ENCODE measurements at places on chromosomes 7 and 10.

DNA sequence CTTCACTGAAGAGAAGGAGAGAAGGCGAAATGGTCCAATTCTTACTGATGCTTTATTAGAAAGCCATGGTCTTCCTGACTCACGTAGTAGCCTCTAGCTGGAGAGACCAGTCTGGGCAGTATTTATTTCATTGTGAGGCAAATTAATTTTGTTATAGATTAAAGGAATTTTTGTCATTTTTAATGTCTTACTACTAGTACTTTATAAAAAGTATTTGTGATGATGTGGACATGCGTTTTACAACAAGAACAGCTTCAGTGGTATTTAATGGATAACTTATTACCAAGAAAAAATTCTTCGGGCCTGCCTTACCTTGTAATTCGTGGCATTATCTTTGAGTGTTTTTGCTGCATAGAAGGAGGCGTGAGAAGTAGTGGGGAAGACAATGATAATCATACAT lies 339.4 kb upstream of the SHH start:
- H3K36me3 ChIP-seq, result no peaks in the 10 kb centered on the region
- no peak for DNase-seq
- H3K4me1 ChIP-seq, result no peaks in the 10 kb centered on the region
- H3K27ac ChIP-seq, result no peak overlapping the region
- H3K4me3 ChIP-seq, result no peak overlapping the region

GRCh38 chr7:25032774-25033743 lies 53.1 kb upstream of the OSBPL3 start:
- H3K27ac ChIP-seq, result no peak overlapping the region
- H3K36me3 ChIP-seq, result peaks cover 2% of the 10 kb centered on the region
- no peak overlapping the region for H3K4me3 ChIP-seq
- DNase-seq, result no peak
- H3K4me1 ChIP-seq, result peaks cover 38% of the 10 kb centered on the region

DNA sequence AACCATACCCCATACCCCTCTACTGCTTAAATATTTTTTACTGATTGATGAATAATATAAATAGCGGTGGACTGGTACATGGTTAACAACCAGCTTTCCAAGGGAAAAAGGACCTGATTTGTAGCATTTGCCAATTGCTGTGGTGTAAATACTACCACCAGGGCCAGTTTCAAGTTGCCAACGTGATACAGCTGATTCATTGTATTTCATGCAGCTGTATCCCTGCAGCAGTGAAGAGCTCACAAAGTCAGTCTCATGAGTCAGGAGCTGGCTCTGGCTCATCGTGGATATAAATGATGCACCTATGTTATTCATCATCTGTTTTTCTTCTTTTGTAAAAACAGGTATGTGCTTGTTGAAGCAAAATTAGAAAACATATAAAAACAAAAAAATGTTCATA lies 15.2 kb downstream of the CALML5 start:
- H3K4me1 ChIP-seq, result no peaks in the 10 kb centered on the region
- H3K27me3 ChIP-seq, result peaks cover 1% of the 10 kb centered on the region
- DNase-seq, result no peak
- no peak overlapping the region for H3K4me3 ChIP-seq
- H3K27ac ChIP-seq, result no peak overlapping the region

- H3K27ac ChIP-seq, result peak overlapping the region; percentile 20
- H3K36me3 ChIP-seq, result no peaks in the 10 kb centered on the region
- peaks cover 24% of the 10 kb centered on the region for H3K4me1 ChIP-seq
- no peak for DNase-seq
- no peak overlapping the region for H3K4me3 ChIP-seq
Measured at GRCh38 chr7:26280097-26280496, 11.6 kb upstream of the SNX10 start.

- DNase-seq, result no peak
- H3K4me1 ChIP-seq, result no peaks in the 10 kb centered on the region
- H3K36me3 ChIP-seq, result no peaks in the 10 kb centered on the region
- no peak overlapping the region for H3K4me3 ChIP-seq
Measured at GRCh38 chr7:46444256-46444655, 523.2 kb upstream of the IGFBP3 start.

- no peak overlapping the region for H3K27ac ChIP-seq
- H3K36me3 ChIP-seq, result no peaks in the 10 kb centered on the region
- H3K27me3 ChIP-seq, result peaks cover 10% of the 10 kb centered on the region
- H3K4me3 ChIP-seq, result no peak overlapping the region
- H3K4me1 ChIP-seq, result peaks cover 2% of the 10 kb centered on the region
Measured at GRCh38 chr7:44311561-44312495, 13.6 kb downstream of the CAMK2B start.

- H3K4me3 ChIP-seq, result peak overlapping the region; percentile 97
- peaks cover 10% of the 10 kb centered on the region for H3K27me3 ChIP-seq
- peak; percentile 51 for DNase-seq
- no peak overlapping the region for H3K27ac ChIP-seq
Measured at GRCh38 chr7:98105942-98106544, 619 bp upstream of the LMTK2 start.

DNA sequence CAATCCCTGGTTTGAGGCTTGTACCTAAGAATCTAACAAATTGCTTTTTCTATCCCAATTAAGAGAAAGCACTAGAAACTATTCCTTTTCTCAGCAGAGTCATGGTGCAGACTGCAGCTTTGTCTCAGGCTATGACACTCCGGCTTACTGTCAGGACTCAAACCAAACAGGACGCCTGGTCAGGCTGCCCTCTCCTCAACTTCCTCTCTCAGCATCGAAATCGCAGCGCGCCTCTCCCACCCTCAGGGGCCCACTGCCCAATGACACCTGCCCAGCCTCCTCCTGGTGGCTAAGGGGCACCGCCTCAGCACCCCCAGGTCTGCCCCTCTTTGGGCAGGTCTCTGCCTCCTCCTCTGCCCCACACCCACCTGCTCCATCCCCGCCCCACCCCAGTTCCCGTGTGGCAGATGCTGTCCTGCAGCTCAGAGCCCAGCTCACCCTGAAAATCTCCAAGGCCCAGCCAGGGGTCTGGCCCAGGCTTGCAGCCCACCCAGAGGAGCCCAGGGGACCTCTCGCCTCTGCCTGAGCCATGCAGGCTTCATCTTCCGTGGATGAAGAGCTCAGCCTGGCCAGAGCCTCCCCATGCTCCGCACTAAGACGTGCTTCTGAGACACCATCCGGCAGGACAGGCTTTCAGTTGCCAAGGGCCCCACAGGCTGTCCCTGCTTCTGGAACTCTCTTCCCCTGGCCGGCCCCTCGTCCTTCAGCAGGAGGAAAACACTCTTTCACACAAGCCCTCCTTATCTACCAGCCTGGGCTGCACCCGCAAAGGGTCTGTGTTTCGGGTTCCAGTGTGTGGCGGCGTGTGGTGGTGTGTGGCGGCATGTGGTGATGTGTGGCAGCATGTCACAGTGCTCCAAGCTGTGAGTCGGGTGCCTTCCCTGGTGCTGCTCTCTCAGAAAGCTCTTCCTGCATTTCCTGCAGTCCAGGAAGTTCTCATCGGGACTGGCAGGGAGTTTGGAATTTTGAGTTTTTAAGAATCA lies 16.4 kb upstream of the PTPRN2 start:
- peaks cover 6% of the 10 kb centered on the region for H3K36me3 ChIP-seq
- no peaks in the 10 kb centered on the region for H3K27me3 ChIP-seq
- no peak overlapping the region for H3K27ac ChIP-seq
- no peak overlapping the region for H3K4me3 ChIP-seq

DNA sequence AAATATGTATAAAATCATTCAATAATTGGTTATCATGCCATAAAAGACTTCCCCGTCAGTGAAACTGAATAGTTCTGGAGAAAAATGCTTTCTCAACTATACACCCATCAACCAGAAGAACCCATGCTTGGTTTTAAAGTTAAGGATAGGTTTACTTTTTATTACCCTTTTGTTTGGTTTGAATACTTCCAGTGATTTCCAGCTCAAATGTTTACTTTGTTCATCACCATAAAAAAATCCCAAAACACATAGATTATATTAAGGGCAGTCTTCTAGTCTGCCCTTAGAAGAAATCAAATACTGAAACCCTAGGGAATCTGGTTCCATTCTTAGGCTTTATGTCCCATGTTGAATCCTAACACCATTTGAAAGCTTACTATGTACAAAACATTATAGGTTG lies 49.2 kb downstream of the PTTG1IP2 start:
- no peaks in the 10 kb centered on the region for H3K36me3 ChIP-seq

GRCh38 chr10:13371897-13372470 lies 23.9 kb upstream of the SEPHS1 start:
- no peaks in the 10 kb centered on the region for H3K27me3 ChIP-seq
- H3K27ac ChIP-seq, result no peak overlapping the region
- no peaks in the 10 kb centered on the region for H3K36me3 ChIP-seq
- DNase-seq, result peak; percentile 78

DNA sequence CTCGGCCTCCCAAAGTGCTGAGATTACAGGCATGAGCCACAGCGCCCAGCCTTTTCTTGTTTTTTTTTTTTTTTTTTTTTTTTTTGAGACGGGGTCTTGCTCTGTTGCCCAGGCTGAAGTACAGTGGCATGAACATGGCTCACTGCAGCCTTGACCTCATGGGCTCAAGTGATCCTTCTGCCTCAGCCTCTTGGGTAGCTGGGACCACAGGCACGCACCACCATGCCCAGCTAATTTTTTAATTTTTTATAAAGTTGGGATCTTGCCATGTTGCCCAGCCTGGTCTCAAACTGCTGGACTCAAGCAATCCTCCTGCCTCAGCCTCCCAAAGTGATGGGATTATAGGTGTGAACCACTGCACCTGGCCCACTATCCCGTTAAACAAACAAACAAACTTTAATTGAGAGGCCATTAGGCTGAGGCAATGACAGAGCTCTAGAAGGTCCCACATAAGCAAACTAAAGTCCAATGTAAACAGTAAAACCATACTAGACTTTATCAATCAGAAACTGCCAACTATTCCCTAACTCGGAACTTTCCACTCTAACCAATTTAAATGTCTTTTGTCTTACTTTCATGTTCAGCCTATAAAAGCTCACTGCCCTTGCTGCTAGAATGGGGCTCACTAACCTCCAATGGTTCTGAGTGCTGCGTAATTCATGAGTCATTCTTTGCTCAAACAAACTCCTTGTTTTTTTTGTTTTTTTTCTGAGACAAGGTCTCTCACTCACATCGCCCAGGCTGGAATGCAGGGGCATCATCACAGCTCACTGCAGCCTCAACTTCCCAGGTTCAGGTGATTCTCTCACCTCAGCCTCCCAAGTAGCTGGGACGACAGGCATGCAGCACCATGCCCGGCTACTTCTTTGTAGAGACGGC lies 1.9 kb downstream of the DHX32 start:
- no peak for DNase-seq
- H3K36me3 ChIP-seq, result peaks cover 21% of the 10 kb centered on the region
- H3K27me3 ChIP-seq, result no peaks in the 10 kb centered on the region
- no peak overlapping the region for H3K27ac ChIP-seq
- H3K4me1 ChIP-seq, result peaks cover 2% of the 10 kb centered on the region
- H3K4me3 ChIP-seq, result no peak overlapping the region

- H3K27me3 ChIP-seq, result no peaks in the 10 kb centered on the region
- H3K4me1 ChIP-seq, result no peaks in the 10 kb centered on the region
- no peak overlapping the region for H3K27ac ChIP-seq
- no peaks in the 10 kb centered on the region for H3K36me3 ChIP-seq
- H3K4me3 ChIP-seq, result no peak overlapping the region
- DNase-seq, result no peak
Measured at GRCh38 chr10:51301644-51302043, 227.4 kb downstream of the PRKG1 start.

DNA sequence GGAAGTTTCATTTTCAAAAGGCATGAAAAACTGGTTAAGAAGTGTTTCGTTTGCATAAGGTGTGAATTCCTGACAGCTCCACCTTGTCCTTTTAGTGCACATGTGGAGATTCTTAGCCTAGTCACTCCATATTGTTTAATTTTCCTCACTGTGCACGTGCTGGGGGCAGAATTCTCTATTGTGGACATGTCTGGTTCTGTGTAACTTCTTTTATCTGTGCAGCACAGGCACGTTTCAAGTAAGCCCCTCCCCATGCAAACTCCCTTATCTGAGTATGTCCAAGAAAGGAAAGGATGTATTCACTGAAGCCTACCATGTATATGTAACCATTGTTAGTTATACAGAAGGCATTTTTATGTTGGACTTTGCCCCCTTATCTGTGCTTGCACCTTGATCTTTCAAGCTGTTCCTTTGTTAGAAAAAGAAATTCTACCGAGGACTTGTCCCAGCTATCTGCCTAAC lies 1346.3 kb downstream of the REEP3 start:
- H3K36me3 ChIP-seq, result no peaks in the 10 kb centered on the region
- no peak for DNase-seq
- H3K27ac ChIP-seq, result no peak overlapping the region
- H3K27me3 ChIP-seq, result no peaks in the 10 kb centered on the region
